Activated T-cell treated with anti-CD3 and anti-CD28 coated beads for 48 hours (primary cell): ENCODE measurements at places on chromosomes 11 and 22.

DNA sequence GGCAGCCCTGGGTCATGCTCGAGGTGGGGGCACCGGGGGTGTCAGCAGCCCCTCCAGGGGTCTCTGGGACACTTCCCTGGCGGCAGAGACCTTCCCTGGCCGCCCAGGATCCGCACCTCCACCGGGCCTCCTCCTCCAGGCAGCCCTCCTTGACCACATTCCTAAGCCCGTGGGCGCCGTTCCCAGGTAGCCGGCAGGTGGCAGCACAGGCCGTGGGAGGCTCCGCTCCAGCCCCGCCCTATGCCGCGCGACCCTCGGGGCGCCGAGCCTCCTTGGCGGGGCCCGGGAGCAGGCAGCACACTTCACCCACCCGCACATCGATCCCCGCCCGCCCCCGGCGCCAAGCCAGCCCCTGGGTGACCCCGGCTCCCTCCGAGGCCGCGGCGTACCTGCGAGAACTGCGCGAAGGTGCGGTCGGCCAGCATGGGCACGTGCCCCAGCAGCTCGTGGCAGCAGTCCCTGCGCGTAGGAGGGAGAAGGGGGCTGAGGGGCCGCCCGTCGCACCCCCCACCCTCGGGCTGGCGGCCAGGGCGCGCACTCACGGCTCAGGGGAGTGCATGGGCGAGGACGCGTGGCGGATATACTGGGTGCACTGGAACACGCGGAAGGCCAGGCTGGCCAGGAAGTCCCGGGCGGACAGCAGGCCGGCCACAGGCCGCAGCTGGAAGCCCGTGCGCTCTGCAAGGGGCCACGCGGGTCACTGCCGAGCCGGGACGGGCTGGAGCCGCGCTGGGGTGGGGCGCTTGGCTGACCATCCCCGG, 5.3 kb upstream of the INS start:
- peak; percentile 37 for DNase-seq

- no peak for DNase-seq
Measured at GRCh38 chr11:128626913-128627665, 39.7 kb upstream of the ETS1 start.

DNA sequence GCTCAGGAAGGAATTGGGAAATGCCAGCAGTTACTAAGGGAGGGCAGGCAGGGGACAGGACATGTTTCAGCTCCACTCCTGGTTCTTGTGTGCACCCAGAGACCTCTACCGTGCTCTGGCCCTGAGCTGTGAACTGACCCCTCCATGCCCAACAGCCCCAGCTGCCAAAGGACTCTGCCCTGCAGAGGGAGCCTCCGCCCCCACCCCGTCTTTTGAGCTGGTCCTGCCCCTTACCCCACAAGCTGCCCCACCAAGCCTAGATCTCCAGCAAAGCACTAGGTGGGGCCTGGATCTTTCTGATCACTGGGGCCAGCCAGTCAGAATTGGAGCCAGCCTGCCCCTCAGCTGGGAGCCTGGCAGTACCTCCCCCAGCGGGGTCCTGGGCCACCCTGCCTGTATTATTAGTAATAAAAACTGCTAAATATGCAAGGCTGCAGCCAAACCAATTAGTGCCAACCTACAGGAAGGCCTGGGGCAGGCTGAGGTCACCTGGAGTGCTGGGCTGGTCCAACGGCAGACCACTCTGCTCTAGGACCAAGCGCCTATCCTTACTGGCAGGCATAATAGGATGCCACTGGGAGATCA, 23.9 kb upstream of the DRICH1 start:
- no peak for DNase-seq

DNA sequence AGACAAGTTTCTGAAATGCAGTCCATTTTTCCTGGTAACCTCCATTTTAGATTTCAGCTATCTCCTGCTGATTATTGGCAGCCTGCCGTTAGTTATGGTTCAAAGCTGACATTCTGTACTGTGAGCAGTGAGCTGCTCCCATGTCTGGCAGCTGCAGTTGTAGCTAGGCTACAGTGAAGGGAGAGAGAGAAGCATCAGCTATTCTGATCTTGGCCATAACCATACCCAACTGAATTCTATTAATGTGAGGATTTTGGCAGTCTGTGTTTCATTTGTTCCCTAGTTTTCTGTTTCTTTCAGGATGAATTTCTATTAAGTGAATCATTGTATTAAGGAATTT, 33.4 kb downstream of the SIK2 start:
- no peak for DNase-seq

GRCh38 chr11:106152013-106152412, 74.6 kb downstream of the AASDHPPT start:
- DNase-seq: no peak

- no peak for DNase-seq
Measured at GRCh38 chr11:108774037-108774730, 109.3 kb downstream of the DDX10 start.

DNA sequence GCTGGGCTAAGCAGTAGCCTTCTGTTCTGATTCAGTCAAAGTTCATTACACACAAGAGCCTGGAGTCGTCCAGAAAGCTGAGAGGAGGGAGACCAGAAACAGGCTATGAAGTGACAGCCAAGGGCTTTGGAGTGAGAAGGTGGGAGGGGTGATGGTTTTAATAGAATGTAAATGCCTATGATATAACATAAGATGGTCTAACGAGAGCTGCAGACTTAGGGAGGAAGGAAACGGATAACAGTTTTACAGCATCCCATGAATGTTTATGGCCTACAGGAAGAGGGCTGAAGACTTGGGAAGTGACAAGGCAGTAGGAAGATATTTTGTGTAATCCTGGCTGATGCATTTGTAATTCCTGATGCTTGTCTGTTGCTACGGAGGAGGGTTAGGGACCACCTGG, 62.0 kb downstream of the DHCR7 start:
- DNase-seq: no peak

- no peak for DNase-seq
Measured at GRCh38 chr11:98736833-98737232, 283.9 kb upstream of the CNTN5 start.

DNA sequence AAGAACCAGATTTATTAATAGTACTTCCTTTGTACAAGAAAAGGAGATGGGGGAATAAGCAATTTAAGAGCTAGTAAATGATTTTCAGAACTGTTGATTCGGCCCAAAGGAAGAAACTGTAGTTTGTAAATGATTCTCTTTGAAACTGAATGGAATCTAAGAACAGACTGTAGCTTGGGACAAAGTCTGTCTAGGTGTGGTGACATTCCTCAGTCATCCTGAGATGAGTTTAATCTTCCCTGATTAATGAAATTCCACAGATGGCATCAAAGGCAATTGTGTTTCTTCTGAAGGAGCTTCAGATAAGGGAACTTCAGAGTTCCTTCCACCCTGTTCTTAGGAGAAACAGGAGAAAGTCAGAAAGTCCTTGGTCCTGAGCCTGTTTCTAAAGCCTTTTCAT, 2095.9 kb downstream of the LRRC4C start:
- DNase-seq: no peak

GRCh38 chr11:43735961-43736360, 55.4 kb downstream of the HSD17B12 start:
- DNase-seq: no peak
